ENCODE measurements at places on chromosomes 13 and 19.

GRCh38 chr19:47781590-47782262 is 3.2 kb downstream of the SELENOW start:
- DNase-seq = no peak

DNA sequence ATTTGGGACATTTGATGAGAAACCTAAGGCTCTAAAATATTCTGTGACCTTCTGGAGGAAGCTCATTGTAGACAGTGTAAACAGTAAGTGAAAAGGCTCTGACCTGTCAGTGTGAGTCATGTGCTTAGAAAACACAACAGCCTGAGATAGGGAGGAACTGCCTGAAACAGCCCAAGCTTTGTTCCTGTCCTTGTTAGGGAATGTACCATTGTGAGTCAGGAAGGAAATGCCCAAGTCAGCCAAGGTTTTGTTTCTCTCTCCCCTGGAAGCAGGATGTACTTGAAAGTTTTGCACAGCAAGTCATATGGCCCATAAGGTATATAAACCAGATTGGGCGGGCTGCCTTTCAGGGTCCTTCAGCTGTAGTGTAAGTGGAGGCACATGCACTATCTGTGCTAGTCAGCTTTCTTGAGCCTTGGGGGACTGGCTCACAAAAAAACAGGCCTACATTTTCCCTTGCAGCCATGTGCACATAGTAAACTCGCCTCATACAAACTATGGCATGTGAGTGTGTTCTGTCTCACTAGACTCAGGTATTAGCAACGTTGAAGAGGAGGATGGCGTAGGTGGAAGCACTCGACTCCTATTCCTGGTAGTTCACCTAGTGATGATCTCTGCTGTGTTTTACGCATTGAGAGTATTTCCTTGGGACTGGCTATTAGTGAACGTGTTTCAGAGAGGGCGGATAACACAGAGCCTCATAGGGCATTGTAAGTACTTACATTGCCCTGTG is 141.2 kb upstream of the KLHL1 start:
- DNase-seq = peak; percentile 6

DNA sequence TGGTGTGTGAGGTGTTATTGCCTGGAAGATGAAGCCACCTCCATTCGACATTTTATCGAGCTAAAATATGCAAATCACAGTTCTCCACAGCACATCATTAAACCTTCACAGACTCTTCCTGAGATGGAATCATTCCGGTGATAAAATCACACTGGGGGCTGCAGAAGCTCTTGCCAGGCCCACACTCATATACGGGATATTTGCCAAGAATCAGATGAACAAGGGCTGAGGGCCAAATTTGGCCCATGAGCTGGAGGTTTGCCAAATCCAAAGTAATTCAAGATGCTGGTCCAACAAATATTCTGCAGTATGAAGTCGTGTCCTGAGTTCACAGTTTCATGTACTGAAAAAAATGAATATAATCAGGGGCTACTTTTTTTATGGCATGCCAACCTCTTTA is 16.7 kb upstream of the RXFP2 start:
- no peak for DNase-seq

GRCh38 chr19:3509566-3509989 is 3.5 kb downstream of the FZR1 start:
- DNase-seq = peak; percentile 91

GRCh38 chr13:37457612-37458011 is 141.0 kb downstream of the POSTN start:
- DNase-seq = no peak

- DNase-seq = no peak
Observed at GRCh38 chr19:17847538-17848366, at the start of gene JAK3. TSS of gene JAK3 (minus strand) at chr19:17847982. CDS start at chr19:17844417, 3,565 bp downstream.

DNA sequence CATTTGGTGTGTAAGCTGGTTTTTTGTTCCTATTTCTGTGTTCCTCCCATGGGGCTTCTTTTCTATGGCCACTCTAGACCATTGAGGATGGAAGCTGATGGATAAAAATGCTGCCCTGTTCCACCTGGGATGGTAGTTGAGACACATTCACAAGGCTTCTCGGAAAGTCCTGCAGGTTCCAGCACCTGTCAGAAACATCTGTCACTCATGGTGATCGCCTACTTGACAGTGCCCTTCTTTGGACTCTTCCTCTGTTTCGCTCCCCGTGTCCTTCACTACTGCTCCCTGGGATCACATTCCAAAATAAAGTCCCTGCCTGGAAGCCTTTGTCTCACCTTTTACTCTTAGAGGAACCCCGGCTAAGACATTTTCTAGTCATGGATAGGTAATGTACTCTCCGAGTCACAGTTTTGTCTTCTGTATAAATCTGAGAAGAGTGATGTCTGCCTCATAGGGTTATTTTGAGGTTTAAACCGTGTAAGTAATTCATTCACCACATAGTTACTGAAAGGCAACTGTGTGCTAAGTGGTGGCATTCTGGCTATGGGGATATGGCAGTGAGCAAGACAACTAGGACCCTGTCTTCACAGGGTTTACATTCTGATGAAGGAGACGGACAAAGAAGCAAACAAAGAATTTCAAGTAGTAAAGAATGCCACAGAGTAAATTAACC is 21.0 kb downstream of the UBAC2 start:
- DNase-seq = no peak

GRCh38 chr19:28022506-28022905 is 1190.4 kb downstream of the UQCRFS1 start:
- DNase-seq = no peak

DNA sequence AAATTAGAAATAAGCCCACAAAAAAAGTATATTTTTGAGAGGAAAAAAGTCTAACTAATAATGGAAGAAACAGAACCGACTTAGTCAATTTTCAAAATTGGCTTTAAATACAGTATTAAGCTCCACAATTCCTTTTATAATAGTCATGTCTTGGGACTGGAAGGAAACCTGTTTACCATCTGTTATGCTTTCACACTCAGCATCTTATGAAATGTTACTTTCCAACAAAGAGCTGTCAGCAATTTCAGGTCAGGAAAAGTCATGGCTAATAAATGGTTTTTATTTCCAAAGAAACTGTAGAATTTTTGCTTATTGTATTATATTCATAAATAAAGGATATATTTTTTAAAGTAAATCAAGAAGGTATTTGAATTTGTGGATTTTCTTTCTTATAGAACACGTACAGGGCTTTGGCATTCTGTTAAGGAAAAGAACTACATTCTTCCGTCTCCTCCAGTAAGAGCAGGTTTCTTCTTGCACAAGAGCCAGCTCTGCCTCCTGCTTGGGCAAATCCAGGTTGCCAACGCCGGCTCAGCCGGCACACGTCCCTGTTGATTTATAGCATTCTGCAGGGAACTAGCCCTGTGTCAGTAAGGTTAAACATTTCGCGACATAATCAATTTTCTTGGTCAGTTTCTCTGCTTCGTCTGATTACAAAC is 52.9 kb upstream of the GPR12 start:
- DNase-seq = no peak

DNA sequence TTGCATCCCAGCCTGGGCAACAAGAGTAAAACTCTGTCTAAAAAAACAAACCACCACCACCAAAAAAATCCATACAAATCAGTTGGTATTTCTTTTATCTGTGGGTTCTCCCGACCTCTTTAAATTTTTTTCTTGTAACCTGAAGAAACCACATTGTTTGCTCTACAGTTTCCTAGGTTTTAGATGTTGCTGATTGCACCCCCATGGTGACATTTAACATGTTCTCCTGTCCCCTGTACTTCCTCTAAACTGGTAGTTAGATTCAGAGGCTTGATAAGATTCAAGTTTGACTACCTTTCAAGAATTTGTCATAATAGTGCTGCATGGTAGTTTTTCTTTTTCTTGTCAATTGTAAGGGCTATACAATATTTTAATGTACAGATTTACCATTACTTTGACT is 24.0 kb downstream of the ALG5 start:
- no peak for DNase-seq

DNA sequence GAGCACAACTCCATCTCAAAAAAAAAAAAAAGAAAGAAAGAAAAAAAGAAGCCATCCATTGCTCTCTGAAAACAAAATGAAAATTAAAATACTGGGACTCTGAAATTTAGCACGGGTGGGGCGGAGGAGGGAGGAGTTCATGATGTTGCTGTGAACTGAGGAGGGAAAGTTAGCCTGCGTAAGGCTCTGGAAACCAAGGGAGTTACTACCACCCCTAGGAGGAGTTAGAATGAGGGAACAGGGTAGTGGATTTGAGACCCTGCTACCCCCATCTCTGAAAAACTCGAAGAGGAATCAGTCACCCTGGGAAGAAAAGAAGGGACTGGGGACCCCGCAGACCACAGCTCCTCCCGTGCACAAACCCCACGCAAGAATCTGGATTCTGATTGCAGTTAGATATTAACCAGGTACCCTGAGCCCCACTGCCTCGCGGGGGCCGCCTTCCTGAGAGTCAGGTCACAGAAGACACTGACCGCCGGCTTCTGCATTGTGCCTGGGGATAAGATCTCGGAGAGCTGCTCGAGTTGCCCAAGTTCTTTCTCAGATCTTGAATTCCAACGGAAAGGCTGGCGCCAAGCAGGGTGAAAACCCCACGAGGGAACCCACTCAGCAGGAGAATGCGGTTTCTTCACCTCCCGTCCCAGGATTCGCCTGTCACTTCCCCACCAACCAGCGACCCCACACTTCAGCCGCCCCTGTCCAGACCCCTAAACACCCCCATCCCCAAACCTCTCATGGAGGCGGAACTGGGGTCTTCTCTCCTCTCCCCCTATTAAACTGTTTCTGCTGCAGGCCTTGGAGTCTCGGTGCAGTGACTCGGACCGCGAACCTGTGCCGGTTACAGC is 870 bp downstream of the ZNF442 start:
- DNase-seq = no peak

GRCh38 chr19:35609851-35610353 is 2.6 kb upstream of the HAUS5 start:
- DNase-seq = no peak

GRCh38 chr13:109691689-109692088 is 94.7 kb downstream of the IRS2 start:
- no peak for DNase-seq

GRCh38 chr13:78136966-78137365 is 218.3 kb upstream of the EDNRB start:
- no peak for DNase-seq

DNA sequence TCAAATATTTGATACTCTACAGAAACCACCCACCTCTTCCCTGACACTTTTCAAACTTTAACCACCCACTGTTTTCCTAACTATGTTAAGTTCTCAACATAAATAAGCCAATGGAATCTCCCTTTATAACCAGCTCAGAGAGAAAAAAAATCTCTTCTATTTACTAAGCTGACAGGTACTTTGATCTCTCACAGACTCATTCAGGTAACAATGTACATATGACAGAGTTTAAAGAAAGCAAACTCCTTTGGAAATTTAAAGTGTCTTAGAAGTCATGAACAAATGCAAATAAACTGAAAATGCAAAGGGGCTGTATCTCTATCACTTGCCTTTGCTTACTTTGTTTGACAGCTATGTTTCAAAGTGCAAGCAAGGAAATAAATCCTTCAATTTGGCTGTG is 109.3 kb downstream of the KLF12 start:
- no peak for DNase-seq

DNA sequence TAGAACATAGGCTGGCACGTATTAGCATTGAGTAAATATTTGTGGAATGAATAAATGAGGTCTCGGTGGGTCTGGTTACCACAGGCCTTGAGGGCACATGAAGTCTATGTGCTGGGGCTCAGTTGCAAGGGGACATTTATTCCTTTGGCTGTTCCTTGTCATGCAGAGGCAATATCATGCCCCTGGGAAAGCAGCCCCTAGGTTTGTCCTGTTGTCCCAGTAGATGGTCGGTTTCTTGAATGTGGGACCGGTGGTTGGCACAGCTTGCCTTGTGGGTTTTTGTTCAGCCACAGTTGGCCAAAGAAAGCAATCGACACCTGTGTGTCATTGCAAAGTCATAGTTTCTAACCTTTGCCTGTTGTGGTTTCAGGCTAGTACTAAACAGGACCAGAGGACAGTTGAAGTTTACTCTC is 24.7 kb upstream of the GPR183 start:
- no peak for DNase-seq

GRCh38 chr13:66378894-66379293 is 851.2 kb downstream of the PCDH9 start:
- DNase-seq = no peak

GRCh38 chr13:99381766-99382165 is 74.6 kb upstream of the GPR183 start:
- DNase-seq = no peak

DNA sequence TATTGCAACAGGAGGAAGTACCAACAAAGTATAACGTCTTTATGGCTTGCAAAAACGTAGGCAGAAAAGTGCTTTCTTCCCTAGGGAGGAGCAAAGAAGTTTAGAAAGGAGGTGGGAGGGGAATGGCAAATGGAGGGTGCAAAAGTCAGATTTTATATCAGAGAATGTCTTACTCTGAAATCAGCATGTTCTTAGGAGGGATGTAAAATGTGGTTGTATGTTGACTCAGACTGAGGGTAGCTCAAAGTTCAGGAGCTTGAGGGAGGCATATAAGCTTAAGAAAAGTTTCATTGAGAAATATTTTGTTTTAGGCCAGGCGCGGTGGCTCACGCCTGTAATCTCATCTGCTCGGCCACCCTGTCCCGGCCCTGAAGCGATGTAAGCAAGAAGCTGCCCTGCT is 1.7 kb downstream of the ZNF90 start:
- DNase-seq = no peak

DNA sequence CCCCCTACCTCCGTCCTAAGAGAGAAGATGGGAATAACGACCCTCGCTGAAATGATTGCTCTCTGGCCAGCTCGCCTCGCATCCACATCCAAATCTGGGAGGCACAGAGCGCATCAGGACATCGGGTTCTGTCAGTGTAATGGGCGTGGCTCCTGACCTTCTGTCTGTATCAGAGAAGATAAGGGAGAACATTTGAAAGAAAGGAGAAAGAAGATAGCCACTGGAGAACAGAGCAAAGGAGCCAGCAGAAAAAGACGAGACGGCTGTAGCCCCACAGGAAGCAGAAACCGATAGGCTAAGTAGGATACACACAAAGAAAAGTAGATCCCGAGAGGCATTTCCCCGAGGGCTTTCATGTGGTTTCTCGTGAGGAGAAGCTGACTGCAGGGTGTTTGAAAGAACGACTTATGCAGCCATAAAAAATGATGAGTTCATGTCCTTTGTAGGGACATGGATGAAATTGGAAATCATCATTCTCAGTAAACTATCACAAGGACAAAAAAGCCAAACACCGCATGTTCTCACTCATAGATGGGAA is 14.0 kb upstream of the GJB2 start:
- no peak for DNase-seq

DNA sequence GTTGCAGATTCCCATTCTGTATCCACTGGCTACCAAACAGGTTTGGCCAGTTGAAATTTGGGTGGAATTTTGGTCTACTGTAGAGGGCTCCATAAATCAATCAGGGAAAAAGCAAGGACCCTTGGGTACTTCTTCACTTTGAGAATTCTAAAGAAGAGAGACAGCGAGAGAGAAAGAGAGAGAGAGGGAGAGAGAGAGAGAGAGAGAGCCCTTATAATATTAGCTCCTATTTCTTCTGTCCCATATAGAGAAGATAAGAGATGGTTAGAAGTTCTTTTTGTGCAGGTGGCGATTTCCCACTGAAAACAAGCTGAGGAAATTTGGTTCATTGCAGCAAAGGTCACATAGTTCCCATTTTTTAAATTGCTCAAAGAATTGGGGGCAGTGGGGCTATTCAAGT is 88.6 kb upstream of the ZNF536 start:
- no peak for DNase-seq

- peak; percentile 62 for DNase-seq
Observed at GRCh38 chr19:43504426-43505185, at the start of gene PHLDB3. TSS of gene PHLDB3 (minus strand) at chr19:43504746. CDS start at chr19:43504118, 628 bp downstream.
